Occipital lobe (tissue), 3 donors: ENCODE measurements at places on chromosomes 2 and 18. TPM values are rescaled to one million over a fixed set of nuclear protein-coding genes. Genes with fewer than 3 reads are reported as not detected.

DNA sequence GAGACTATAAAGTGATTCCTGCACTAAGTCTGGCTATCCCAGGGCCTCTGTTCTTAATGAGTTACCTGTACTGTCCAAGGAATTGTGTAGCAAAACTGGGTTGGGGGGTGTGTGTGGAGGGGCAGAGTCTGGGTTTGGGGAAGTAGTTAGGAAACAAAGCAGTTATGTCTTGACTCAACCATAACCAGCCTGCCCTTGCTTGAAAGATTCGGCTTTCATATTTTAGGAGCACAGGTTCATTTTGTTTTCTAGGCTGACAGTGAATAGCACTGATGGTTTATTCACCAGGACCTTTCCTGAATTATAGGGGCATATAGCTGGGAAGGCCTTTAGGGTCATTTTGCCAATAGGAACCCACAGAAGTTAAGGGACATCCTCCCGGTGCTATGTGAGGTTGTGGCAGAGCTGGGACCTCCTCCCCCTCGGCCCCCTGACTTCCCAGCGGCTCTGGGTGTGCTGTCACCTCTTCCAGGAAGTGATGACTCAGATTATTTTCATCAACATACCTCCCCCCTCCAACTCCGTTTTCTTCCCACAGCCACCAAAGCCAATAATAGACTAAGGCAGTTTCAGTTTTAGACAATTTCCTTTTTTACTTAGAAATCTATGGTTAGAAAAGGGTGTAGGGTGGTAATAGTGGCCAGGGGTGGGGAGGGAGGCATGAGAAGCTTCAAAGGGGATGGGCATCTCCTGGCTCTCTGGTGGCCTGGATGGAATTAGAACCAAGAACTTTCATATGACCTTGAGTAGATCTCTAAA lies 44.8 kb downstream of the SETBP1 start:
- DNase-seq: no peak

GRCh38 chr2:240903191-240904060 lies 2.7 kb upstream of the CROCC2 start:
- no peak for DNase-seq

WDR12 gene
- 23.7 TPM for total RNA-seq

- peak; percentile 20 for DNase-seq
These were observed 25.4 kb upstream of the SLC66A3 start for GRCh38 chr2:11129598-11130449.

GRCh38 chr2:136255648-136256461 lies 137.9 kb upstream of the CXCR4 start:
- DNase-seq: no peak

- DNase-seq: no peak
These were observed 57.7 kb downstream of the HAUS1 start for GRCh38 chr18:46161703-46162396.

GPR39 gene
- 5.0 TPM for total RNA-seq

DNA sequence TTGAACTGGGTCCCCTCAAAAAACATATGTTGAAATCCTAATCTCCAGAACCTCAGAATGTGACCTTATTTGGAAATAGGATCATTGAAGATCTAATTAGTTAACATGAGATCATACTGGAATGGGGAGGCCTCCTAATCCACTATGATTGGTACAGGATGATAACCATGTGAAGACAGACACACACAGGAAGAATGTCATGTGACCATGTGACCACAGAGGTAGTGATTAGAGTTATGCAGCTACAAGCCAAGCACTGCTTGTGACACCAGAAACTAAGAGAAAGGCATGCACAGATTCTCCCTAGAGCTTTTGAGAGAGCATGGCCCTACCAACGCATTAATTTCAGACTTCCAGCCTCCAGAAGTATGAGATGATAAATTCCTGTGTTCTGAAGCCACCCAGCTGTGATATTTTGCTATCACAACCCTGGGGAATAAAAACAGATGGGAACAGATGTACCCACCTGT lies 47.0 kb upstream of the TGIF1 start:
- DNase-seq: no peak
